ENCODE measurements at places on chromosomes 12 and 14. TPM values are rescaled to one million over a fixed set of nuclear protein-coding genes. Genes with fewer than 3 reads are reported as not detected.
A peak's percentile ranks its signal among the peaks of the same experiment; 100 is the strongest.

DNA sequence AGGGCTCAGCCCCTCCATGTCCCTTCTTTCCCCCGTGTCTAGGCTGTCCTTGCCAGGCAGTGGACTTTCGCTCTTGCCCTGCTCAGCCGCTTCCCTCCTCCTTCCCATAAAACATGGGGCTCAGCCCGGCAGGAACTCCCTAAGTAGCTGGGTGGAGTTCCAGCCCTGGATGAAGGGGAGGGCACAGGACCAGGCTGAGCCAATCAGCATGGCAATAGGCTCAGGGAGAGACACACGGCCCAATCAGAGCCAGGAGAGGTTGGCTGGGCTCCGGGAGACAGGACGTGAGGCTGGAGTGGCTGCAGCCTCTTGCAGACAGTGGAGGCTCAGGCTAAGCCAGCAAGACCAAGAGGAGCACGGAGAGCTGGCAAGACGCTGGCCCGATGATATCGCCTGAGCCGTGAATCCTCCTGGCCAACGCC, 54.3 kb downstream of the GALNT9 start:
- DNase-seq = no peak

DNA sequence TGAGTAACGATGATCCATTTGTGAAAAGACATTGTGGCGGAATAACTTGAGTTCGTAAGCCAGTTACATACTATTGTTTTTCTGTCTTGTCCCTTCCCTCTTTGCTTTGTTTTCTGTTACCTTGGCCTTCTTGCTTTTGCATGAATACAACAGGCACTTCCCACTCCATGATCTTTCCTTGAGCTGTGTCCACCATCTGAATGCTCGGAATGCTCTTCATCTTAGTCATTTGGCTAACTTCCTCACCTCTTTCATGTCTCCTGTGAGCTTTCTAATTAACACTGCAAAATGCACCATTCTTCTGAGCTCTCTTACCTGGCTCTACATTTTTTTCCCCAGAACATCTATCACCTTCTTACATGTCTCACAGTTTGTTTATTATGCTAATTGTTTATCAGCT, 10.0 kb downstream of the KNTC1 start:
- DNase-seq = no peak

DNA sequence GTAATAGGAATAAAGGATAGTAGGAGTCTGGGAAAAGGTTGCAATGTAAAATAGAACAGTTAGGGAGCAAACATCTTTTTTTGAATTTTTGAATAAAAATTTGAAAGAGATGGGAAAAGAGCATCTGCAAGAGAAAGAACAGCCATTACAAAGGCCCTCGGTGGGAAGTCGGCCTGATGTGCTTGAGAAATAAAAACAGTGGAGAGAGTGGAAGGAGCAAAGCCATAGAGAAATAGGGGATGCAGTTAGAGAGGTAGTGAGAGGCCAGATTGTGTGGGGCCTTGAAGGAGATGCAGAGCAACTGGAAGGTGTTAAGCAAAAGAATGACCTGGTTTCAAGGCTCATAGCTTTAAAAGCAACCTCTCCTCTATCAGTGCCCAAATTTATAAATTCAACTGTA, 409.8 kb downstream of the RERGL start:
- no peak for DNase-seq

- peak; percentile 98 for DNase-seq
These were observed 77.9 kb downstream of the PTGER2 start for GRCh38 chr14:52391881-52392615.

The SLC2A14 gene
- not detected for total RNA-seq

The OLR1 gene
- total RNA-seq = 0.87 TPM

The CAPZA3 gene
- total RNA-seq = not detected

The NUAK1 gene
- 10.8 TPM for total RNA-seq

The CLEC6A gene
- 0.20 TPM for total RNA-seq
